ENCODE measurements at places on chromosomes 16 and 17. TPM values are rescaled to one million over a fixed set of nuclear protein-coding genes. Genes with fewer than 3 reads are reported as not detected.

The CMTM4 gene
- polyA plus RNA-seq = not detected

The CD300LB gene
- 6.3 TPM for polyA plus RNA-seq

DNA sequence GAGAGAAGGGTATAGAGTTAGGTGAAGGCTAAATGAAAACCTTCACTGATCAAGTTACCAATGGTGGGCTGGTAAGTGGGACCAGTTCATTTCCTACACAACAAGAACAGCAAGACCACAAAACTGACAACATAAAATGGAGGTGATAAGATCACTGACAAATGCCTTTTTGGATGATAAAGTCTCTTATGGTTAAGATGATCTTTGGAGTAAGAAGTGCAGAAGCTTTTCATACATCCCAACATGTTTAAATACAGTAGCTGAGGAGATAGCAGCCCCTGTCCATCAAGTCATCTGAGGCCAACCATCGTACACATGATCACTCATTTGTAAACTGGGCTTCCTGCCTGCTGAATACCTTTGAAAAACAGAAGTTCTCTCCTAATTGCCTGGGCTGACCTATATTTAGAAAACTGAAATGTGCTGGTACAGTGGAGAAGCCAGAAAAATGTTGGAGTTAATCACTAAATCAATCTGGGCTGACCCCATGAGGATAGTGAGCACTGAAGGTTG, 259.0 kb upstream of the ZFHX3 start:
- DNase-seq = no peak

- DNase-seq = no peak
Observed at GRCh38 chr16:242281-242680, 7.7 kb downstream of the FAM234A start.

GRCh38 chr16:19242987-19243575, 42.5 kb upstream of the CLEC19A start:
- no peak for DNase-seq
